ENCODE measurements at places on chromosomes 4 and X. TPM values are rescaled to one million over a fixed set of nuclear protein-coding genes. Genes with fewer than 3 reads are reported as not detected.

The CTAG1B gene
- total RNA-seq, result not detected

The MAOB gene
- total RNA-seq, result 1.4 TPM

The FAM241A gene
- total RNA-seq, result 0.13 TPM

The TENT5D gene
- not detected for total RNA-seq

The EDA2R gene
- total RNA-seq, result 8.3 TPM

Data from H9 (cell line).